ENCODE measurements at places on chromosomes 3 and 15.

DNA sequence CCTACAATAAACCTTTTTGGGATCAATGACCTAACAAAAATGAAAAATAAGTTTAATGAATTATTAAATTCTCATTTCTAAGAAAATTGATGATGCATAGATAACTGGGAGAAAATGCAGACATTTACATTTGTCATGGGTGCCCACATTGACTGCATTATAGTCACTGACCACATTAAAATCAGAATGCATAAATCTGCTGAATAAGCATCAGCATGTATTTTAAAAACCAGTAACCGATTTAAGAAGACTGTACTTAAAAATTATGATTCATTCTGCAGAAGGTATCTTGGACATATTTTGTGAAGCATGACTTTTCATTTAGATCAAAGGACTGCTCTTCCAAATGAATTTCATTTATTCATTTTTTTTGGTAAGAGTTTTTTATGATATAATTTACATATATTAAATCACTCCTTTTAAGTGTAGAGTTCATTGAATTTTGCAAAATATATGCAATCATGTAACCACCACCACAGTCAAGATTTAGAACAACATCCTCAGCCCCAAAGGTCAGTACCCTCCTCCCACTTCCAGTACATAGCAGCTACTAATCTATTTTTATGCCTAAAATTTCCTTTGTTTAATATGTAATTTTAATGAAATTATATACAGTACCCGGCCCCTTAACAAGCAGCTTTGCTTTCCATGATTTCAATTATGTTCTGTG, 11.8 kb downstream of the KCNH8 start:
- no peak for DNase-seq

GRCh38 chr15:96089405-96090058, 241.0 kb upstream of the NR2F2 start:
- DNase-seq: no peak

GRCh38 chr3:10513306-10513705, 7.9 kb upstream of the ATP2B2 start:
- DNase-seq: no peak

- DNase-seq: no peak
Measured at GRCh38 chr3:49277383-49277775, 347 bp upstream of the C3orf62 start.

DNA sequence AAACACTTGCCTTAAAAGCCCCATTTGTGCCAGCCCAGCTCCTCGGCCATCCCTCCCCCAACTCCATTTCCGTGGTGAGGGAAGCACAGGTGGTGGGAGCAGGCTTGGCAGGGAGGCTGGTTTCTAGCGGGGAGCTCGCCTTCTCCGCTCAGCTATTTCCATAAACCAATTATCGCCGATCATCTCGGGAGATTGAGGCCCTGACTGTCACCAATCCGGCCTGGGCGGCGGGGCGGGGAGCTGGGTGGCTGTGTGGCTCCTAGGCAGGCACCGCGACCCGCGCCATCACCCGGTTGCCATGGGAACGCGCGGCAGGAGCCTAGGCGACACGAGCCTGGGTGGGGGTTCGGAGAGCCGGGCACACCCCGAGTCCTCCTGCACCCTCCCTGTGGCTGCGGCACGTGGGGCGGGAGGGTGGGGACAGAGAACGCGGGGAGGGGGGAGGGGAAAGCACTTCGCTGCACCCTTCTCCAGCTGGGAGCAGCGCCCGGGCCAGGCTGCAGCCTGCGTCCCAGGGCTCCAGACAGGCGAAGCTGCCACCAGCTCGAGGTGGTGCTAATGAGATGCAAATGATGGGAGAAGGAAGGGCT, 9.3 kb downstream of the CCDC33 start:
- DNase-seq: no peak

DNA sequence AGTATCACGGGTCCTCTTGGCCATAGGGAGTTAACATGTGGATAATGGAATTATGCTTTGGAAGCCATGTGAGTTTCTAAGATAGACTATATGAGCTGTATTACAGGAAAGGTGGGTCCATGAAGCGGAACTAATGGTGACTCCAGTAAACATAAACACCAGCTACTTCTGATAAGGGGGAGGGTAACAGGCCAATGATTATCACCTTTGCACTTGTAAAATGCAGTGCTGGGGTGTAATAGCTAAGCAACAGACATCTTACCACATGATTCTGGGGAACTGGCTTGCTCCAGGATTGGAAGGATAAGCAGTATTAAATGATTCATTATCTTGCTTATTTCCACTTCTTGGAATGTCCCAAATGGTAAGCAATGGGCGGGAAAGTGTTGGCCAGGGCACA, 61.4 kb upstream of the CD47 start:
- no peak for DNase-seq

- DNase-seq: no peak
Measured at GRCh38 chr15:69929905-69930630, 167.6 kb downstream of the TLE3 start.

GRCh38 chr3:64329037-64329436, 103.8 kb upstream of the PRICKLE2 start:
- no peak for DNase-seq

GRCh38 chr3:43093974-43094373, 11.9 kb downstream of the POMGNT2 start:
- no peak for DNase-seq

DNA sequence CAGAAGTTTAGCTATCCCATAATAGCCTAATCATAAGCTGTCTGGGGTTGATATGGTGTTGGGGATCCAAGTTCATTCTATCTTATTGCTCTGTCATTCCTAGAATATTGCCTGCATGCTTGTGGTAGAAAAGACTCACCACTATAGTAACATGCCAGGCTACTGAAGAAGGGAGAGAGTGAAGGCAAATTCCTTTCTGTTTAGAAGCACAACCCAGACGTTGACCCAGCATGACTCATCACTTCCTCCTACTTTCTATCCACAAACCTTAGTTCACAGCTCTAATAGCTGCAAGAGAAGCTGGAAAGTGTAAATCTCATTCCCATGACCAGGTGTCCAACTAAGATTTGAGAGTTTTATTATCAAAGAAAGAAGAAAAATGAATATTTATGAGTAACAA, 57.8 kb upstream of the NMD3 start:
- DNase-seq: no peak

DNA sequence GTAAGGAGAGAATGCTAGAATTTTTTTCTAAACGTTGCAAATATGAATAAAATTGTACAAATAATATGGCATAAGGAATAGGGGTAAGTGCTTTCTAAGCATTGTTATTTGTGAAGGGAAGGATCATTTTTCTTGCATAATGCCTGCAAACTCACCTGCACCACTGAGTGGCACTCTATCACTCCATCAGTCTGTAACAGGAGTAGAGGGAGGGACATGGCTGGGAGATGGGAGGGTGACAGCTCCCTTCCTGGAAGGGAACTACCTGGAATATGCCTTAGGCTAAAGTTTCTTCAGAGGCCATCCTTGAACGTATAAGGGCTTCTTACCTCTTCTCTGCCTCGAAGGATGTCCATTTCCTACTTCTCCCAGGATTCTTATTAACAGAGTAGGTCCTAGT, 3.0 kb downstream of the NAALADL2 start:
- DNase-seq: no peak

- no peak for DNase-seq
Measured at GRCh38 chr3:187196573-187197334, 532 bp upstream of the RTP1 start.

DNA sequence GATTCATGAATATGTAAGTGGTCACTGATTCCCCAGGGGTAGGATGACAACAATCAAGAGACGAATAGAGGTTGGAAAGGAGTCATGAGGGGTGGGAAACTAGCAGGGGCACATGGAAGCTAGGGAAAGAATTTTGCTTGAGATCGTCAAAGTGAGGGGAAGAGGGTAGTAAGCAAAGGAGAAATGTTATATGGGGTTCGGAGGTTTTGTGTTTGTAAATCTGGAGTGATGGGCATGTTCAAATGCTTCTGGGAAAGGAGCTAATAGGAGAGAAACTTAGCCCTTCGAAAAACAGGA, 7.9 kb downstream of the RPL14 start:
- no peak for DNase-seq

- DNase-seq: no peak
Measured at GRCh38 chr3:137205394-137206045, 247.7 kb downstream of the IL20RB start.

GRCh38 chr3:5136211-5136918, 14.3 kb downstream of the ARL8B start:
- peak; percentile 16 for DNase-seq

DNA sequence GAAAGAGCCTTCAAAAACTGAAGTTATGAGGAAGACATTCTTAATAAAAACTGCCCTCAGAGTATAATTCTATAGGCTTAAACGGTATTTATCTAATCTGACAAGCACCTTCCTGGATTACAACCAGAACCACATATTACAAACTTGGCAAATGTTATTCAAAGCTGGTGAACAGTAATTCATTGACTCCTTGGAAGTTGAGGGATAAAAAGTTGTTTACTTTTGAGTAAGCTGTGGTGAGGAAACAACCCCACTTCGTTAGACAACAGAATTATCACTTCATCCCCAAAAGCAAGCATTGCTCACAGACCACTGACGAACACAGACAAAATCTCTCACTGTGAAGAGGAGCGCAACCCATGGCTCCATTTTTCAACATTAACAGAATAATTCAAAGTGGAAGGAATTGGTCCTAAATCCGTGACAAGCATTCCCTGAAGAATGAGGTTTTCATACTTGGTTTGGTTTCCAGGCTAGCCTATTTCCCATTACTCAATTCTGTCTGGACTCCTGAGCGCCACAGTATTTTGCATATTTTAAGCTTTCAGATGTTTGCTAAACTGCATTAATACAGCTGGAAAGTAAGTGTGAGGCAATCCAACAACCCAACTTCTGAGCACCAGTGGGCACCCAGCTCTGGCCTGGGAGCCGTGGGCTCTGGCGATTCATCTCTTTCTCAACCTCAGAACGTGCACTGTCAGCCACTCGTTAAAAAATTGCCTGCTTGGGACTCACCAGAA, 32.7 kb downstream of the LRIG1 start:
- DNase-seq: no peak

DNA sequence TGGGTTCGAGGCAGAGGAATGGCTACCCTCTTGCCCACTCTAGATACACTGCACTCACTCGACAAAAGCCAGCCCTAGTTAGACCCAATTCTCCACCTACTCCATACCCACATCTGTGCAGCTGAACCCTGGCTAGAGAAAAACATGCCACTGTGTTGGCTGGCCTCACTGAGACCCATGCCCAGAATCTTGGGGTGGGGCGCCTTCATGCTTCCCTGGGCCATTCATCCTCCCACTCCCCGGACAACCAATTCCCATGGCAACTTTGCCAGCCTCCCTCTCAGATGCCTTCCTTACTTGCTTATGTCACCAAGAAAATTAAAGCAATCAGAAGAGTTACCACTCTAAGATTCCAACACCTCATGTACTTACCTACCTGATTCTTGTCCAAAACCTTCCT, 9.2 kb upstream of the LIMD1 start:
- DNase-seq: no peak

GRCh38 chr15:63668601-63669000, 71.4 kb downstream of the FBXL22 start:
- no peak for DNase-seq

DNA sequence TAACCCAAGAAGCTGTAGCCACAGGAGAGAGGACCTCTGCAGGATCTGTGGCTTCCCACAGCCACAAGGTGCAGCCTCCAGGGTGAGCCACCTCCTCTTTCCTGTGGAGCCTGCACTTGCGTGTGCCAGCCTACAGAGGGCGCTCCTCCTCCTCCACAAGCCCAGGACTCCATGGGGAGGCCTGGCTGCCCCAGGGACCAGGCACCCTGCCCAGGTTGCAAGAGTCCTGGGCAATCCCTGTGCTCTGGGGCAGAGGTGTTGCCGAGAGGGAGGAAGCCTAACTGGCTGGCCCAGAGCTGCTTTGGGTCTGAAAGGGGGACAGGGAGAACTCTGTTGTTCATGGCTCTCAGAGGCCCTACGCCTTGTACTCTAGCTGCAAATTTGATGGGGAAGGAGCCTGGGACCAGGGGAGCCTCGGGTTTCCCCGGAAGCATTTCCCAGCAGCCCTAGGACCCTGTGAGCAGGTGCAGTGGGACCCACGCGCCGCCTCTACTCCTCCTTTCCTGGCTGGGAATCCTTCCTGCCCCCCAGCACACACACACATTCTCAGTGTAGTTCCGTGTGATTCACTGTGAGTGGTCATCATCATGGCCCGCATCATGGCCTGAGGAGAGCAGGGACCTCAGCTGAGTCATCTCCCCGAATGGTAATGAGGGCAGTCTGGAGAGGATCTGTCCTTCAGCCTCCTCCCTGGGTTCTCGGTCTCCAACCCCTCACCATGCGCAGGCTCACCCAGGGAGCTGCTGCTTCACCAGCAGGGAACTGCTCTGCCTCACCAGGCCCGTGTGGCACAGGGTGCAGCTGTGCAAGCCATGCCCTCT, 24.3 kb downstream of the TBC1D21 start:
- peak; percentile 38 for DNase-seq

- DNase-seq: no peak
Measured at GRCh38 chr15:68596691-68597090, 17.9 kb downstream of the CORO2B start.

DNA sequence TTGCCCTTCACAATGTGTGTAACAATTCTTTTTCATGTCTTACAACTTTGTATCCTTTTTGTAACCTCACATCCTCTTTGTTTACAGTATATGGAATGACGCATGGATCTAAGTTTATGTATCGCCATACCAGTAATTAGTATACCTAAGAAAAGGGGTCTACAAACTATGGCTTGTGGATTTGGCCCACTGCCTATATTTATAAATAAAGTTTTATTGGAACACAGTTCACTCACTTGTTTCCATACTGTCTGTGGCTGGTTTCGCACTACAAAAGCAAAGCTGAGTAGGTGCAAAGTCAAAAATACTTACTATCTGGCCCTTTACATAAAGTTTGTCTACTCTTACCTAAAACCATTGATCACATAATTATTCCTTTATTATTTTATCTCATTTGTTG, 226.5 kb downstream of the TBL1XR1 start:
- no peak for DNase-seq

- no peak for DNase-seq
Measured at GRCh38 chr3:42014458-42014920, 52.6 kb upstream of the ULK4 start.

GRCh38 chr15:88975891-88976290, 62.7 kb upstream of the MFGE8 start:
- DNase-seq: no peak
